Urothelium cell line (cell line): ENCODE measurements at places on chromosomes 1 and 21.

DNA sequence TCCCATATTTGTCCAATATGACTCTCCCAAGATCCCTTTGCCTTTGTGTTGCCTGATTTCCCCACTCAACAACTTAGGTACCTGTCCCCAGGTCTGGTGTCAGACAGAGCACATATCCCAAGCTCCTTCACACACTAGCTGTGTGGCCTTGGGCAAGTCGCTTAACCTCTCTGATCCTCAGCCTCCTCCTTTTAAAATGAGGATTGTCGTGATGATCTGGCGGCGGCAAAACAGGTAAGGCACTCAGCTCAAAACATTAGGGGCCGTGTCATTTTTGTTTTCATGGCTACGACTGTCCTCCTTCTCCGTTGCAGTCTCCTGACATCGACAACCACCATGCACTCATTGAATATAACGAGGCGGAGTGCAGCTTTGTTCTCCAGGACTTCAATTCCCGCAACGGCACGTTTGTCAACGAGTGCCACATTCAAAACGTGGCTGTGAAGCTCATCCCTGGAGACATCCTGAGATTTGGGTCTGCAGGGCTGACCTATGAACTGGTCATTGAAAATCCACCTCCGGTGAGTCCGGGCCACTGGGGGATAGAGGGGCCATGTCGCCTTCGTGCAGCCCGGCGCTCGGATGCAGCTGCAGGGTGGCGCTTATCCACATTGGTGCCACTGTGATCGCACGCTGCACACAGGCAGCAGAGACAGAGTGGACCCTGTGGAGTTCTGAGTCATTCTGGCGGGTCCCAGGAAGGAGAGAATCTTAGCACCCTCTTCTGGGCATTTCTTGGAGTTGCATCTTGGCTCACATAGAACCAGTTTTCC is 25.2 kb downstream of the FHAD1 start:
- peak; percentile 84 for DNase-seq

- no peak for DNase-seq
These were observed 103.2 kb downstream of the ATF6 start for GRCh38 chr1:161869291-161869690.

DNA sequence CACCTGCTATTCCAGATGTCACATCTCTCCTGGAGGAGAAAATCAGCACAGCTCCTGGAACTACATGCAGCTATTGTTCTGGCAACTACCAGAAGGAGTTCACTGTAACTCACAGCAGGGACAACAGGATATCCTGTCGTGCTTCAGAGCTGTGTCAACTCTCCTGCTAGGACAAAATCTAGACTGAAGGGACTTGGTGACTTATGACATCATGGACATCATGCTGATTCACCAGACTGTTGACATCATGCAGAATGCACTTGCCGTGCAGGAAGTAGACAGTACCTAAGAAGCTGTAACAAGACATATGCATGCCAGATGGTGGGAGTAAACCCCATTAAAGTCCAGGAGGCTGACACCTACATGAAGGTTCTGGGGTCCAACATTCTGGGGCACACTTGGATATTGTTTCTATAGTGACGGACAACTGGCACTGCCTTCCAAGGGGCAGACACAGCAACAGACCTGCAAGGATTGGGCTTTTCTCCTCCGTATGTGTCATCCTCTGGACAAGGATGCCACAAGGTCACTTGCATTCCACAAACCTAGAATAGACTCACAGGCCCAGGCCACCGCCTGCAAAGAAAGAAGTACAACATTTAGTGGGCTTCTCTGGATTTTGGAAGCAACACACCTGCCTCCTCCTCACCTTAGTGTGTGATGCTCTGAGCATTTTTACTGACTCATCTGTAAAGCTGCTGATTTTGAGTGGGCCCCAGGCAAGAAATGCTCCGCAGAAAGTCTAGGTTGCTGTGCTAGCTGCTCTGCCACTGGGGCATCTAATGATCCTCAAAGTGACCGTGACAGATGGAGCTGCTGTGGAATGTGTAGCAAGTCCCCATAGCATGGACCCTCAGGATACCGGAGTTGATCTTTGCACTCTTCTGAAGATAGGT is 249.2 kb downstream of the MATN1 start:
- no peak for DNase-seq

DNA sequence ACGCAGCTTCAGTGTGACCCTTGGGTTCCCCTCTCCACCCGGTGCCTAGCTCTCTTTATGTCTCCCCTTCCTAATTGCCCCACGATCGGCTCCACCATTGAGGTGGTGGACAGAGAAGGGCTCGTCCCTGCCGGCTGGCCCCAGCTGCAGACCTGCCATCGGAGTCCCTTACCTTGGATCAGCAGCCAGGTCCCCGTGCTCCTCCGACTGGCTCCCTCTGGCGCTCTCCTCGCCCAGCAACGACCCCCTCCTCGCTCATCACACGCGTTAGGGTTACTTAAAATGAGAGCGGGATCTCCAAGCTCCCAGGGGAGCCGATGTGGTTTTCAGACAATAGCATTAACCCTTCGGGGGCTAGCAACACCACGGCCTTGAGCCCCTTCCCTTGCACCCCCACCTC is 8.1 kb upstream of the ETV3L start:
- no peak for DNase-seq

- no peak for DNase-seq
These were observed 98.5 kb downstream of the AKT3 start for GRCh38 chr1:243751506-243751905.

- DNase-seq, result no peak
These were observed 30.6 kb downstream of the CDK18 start for GRCh38 chr1:205535096-205535495.

DNA sequence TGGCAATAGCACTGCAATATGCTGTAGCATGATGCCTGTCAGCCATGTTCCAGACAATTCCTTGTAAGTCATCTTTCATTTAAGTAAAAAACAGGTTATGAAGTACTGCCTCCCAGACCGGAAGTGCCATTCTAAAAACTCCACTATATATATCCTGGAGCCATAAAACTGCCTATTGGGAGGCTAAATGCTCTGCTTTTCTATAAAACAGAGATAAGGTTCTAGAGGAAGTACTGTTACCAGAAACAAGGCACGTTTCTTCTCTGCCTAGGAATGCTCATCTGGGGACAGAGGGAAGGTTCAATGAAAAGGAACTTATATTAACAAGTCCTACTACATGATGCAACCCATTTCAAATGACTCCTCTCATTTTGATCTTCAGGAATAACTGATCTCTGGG is 66.8 kb downstream of the GPR137B start:
- DNase-seq, result no peak

- no peak for DNase-seq
These were observed 20.0 kb downstream of the UBASH3A start for GRCh38 chr21:42423685-42424084.

DNA sequence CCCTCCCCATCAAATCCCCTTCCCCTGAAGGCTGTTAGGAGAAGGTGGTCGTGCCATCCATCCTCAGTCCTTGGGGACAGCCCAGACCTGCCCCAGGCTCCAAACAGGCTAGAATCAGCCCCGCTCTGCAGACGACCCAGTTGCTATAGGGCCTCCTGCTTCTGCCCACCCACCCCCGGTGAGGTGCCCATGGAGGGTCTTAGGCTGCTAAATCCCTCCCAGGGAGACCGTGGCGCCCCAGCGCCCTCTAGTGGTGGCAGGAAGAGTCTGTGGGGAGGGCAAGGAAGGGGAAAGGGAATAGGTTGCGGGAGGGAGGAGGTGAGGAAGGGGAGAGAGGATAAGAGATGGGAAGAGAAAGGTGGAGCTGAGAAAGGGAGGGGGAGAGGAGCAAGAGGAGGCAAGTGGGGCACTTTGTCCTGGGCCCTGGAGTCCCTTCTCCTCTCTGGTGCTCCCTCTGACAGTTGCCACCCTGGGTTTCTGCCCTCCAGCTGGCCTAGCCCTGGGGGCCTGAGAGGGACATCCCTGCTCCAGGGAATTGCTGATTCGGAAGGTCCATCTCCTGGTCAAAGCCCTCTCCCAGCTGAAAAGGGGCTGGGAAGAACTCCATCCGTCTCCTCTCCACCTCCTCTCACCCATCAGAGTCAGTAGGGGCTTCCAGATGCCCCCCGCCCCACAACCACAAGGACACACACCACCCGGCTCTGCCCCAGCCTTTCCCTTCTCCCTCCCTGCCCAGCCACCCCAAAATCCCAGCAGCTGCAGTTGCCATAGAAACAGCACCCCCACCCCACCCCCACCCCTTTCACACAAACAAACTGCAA is 55.4 kb downstream of the CAMK2N1 start:
- DNase-seq, result peak; percentile 61

DNA sequence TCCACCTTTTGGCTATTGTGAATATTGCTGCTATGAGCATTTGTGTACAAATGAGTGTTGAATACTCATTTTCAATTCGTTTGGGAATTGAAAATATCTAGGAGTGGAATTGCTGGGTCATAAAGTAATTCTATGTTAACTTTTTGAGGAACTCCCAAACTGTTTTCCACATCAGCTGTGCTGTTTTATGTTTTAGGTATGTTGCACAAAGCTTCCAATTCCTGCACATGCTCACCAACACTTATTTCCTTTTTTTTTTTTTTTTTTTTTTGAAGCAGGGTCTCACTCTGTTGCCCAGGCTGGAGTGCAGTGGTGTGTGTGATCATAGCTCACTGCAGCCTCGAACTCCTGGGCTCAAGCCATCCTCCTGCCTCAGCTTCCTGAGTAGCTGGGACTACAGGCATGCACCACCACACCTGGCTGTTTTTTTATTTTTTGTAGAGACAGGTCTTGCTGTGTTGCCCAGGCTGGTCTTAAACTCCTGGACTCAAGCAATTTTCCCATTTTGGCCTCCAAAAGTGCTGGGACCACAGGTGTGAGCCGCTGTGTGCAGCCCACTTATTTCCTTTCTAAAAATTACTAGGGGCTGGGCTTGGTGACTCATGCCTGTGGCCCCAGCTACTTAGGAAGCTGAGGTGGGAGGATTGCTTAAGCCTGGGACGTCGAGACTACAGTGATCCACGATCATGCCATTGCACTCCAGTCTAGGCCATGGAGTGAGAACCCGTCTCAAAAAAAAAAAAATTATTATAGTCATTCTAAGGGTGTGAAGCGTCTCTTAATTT is 33.4 kb downstream of the TMCC2 start:
- no peak for DNase-seq

GRCh38 chr1:45952072-45952471 is 148.7 kb downstream of the MAST2 start:
- DNase-seq, result no peak

GRCh38 chr1:172083191-172083590 is 241.9 kb downstream of the DNM3 start:
- no peak for DNase-seq

DNA sequence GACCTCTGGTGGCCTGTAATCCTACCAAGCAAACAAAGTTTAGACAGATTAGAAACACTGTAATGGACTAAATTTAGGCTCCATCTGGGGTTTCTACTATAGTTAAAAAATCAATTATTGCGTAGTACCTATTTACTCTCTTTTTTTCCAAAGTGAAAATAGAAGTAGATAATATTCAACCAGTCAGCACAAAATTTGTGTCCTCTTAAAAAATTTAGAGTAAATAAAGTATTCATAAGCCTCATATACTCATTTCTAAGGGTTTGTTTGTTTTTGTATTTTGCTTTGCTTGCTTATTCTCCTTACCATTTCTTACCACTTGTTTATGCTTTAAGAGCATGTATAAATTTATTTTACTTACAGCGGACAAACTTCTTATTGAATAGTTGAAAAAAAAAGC is 54.5 kb downstream of the NCAM2 start:
- no peak for DNase-seq

DNA sequence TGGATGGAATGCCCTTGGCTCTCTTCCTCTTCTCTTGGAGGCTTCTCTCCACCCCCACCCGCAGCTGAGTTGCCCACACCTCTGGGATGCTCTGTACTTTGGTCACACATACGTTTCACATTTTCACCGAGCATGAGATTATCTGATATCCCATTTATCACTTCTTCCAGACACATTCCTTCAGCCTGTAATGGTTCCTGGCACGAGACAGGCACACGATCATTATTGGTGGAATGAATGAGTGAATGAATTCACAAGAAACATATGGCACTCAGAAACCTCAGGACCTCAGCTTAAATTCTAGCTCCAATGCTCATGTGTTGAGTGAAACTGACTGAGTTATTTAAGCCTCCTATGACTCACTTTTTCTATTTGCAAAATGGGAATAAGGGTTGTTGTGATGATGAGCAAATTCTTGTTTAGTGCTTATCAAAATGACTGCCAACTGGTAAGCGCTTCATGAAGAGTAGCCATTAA is 242.7 kb upstream of the JUN start:
- no peak for DNase-seq

- no peak for DNase-seq
These were observed 87.8 kb upstream of the MAP1LC3C start for GRCh38 chr1:242086706-242087105.

GRCh38 chr1:159872891-159873290 is 10.4 kb upstream of the VSIG8 start:
- DNase-seq, result no peak

- peak; percentile 30 for DNase-seq
These were observed 114.0 kb upstream of the RAB4A start for GRCh38 chr1:229156872-229157271.

DNA sequence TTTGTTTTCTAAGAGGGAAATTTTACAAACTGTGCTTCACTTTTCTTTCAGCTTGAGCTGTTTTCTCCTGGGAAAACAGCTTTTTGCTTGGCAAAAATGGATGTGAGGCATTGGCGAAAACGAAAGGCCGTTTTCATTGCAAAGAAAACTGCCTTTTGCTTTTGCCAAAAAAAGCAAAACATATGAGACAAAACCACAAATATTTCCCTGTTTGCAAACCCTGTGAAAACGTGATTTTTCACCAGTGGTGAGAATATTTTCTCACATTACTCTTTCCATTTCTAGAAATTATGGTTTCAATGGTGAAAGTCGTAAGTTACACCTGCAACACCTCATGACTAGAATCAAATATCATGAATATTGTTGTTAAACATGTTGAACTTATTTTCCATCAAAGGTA is 74.0 kb upstream of the ZBTB18 start:
- DNase-seq, result no peak

DNA sequence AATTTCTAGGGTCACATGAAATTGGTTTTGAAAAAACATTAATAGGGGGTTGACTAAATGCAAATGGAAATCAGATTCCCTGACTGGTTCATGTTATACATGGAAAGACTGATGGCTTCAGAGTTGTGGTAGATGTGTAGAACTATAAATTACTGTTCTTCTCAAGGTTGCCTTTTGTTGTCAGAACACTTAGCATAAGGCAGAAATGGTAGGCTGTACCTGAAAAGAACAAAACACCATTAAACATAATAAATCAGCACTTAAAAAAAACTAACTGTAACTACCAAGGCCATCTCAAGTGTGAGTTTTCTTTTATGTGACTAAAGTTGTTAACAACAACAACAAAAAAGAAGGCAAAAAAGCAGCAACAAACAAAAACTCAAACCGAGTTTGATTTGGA is 111.8 kb downstream of the RPS6KC1 start:
- DNase-seq, result no peak

DNA sequence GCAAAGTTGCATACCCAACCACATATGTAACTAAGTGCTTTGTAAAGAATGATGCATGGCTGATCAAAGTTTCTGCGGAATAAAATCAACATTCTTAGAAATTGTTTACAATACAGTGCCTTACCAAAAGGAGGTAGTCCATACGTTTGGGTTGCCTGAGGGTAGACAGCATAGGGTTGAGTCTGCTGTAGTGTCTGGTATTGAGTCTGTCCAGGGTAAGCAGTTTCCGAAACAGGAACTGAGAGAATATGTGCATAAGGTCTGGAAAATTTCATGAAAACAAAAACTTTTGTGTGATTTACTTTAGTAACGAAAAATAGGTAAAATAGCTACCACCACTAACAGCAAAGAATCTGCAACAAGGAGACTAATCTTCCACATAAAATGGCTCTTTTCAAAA is 53.0 kb downstream of the EYA3 start:
- no peak for DNase-seq
